IPS DF 6.9 (cell line): ENCODE measurements at places on chromosomes 12 and 14.

GRCh38 chr12:110280392-110280778, 662 bp upstream of the ATP2A2 start:
- no peaks in the 10 kb centered on the region for H3K27me3 ChIP-seq
- no peak for DNase-seq
- H3K27ac ChIP-seq = no peak overlapping the region
- H3K4me1 ChIP-seq = peaks cover 4% of the 10 kb centered on the region; the same call in 1 of the 2 replicates

- DNase-seq = no peak
- peaks cover 2% of the 10 kb centered on the region; the same call in 1 of the 2 replicates for H3K4me1 ChIP-seq
- H3K27ac ChIP-seq = no peak overlapping the region
- no peak overlapping the region for H3K4me3 ChIP-seq
- no peaks in the 10 kb centered on the region for H3K36me3 ChIP-seq
- no peaks in the 10 kb centered on the region for H3K27me3 ChIP-seq
These were observed 1.5 kb upstream of the ZFYVE26 start for GRCh38 chr14:67817750-67818438.

DNA sequence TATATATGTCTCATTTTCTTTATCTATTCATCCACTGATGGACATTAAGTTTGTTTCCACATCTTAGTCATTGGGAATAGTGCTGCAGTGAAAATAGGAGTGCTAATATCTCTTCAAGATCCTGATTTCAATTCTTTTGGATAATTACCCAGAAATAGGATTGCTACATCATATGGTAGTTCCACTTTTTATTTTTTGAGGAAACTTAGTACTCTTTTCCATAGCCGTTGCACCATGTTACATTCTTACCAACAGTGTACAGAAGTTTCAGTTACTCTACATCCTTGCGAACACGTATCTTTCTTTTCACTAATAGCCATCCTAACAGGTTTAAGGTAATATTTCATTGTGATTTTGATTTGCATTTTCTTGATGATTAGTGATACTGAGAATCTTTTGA, 29.8 kb downstream of the TESPA1 start:
- no peaks in the 10 kb centered on the region for H3K27me3 ChIP-seq
- H3K36me3 ChIP-seq = no peaks in the 10 kb centered on the region
- no peak overlapping the region for H3K27ac ChIP-seq
- DNase-seq = no peak
- H3K4me3 ChIP-seq = no peak overlapping the region

GRCh38 chr14:102882226-102882906, 40.1 kb upstream of the AMN start:
- H3K36me3 ChIP-seq = no peaks in the 10 kb centered on the region
- no peak overlapping the region for H3K27ac ChIP-seq
- H3K4me3 ChIP-seq = no peak overlapping the region
- no peak for DNase-seq
- no peaks in the 10 kb centered on the region for H3K27me3 ChIP-seq

DNA sequence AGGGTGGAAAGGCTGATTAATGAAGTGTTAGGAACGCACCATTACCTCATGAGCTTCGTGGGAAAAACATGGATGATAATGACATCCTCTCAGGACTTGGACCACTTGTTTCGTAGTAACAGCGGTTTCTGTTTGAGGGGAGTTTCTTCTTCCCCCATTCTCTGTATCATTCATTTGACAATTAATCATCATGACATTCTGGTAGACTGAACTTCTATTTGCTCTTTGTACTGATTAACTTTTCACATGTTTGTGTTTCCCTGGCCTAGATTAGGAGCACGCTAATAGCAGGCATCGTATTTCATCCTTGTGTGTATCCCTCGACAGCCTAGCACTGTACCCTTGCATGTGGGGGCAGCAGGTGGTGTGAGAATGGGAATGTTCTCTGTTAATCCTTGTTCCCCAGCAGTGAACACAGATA, 8.0 kb downstream of the LRRC74A start:
- DNase-seq = no peak
- no peaks in the 10 kb centered on the region for H3K36me3 ChIP-seq
- no peak overlapping the region for H3K4me3 ChIP-seq
- H3K27ac ChIP-seq = no peak overlapping the region
- H3K27me3 ChIP-seq = no peaks in the 10 kb centered on the region

GRCh38 chr14:35553808-35554207, 19.8 kb downstream of the INSM2 start:
- no peaks in the 10 kb centered on the region for H3K27me3 ChIP-seq
- no peak overlapping the region for H3K4me3 ChIP-seq
- no peaks in the 10 kb centered on the region for H3K36me3 ChIP-seq
- peaks cover 1% of the 10 kb centered on the region; the same call in 1 of the 2 replicates for H3K4me1 ChIP-seq
- no peak overlapping the region for H3K27ac ChIP-seq

GRCh38 chr14:37813732-37814131, 218.3 kb downstream of the TTC6 start:
- no peak overlapping the region for H3K4me3 ChIP-seq
- no peak for DNase-seq
- H3K27ac ChIP-seq = no peak overlapping the region
- H3K4me1 ChIP-seq = no peaks in the 10 kb centered on the region
- H3K36me3 ChIP-seq = no peaks in the 10 kb centered on the region
- no peaks in the 10 kb centered on the region for H3K27me3 ChIP-seq

DNA sequence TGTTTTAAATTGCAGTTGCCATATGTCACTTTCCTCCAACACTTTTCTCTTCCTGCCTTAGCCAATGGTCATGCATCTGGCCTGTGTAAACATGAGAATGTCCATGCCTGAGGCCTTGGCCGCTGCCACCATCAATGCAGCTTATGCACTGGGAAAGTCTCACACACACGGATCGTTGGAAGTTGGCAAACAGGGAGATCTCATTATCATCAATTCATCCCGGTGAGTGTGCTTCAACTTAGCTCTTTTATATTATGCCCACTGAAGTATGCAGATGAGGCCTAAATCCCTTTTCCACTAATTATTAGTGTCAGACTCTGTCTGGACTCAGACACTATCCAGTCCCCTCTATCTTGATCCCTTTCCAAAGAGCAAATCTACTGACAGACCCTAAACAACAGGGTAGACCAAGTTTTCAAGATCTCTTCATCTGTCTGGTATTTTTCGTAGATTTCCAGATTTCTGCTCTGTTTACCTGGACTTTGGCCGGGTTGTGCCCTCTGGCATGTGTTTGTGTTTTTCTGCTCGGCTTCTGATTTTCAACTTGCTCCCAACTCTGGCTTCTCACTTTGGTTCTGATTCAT, 23.2 kb downstream of the AMDHD1 start:
- H3K4me1 ChIP-seq = no peaks in the 10 kb centered on the region; the same call in 1 of the 2 replicates
- no peaks in the 10 kb centered on the region for H3K27me3 ChIP-seq
- H3K36me3 ChIP-seq = no peaks in the 10 kb centered on the region

DNA sequence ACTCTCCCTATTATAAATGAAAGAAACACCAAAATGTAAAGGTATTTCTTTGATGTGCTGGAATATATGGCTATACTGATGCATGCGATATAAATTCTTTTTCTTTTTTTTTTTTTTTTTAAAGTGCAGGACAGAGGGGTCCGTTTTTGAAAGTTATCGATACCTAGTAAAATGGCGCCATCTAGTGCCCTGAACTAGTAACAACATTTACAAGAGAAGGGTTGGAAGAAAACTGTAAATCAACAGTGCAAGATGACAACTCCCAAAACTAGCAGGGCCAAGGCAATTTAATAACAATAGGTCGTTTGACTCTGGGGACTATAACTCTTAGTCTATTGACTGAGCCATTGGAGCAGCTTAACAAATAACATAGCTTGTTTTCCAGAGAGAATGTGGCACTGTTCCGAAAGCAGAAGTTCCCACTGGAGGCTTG, 137.7 kb downstream of the SPTSSA start:
- H3K4me1 ChIP-seq = no peaks in the 10 kb centered on the region
- H3K36me3 ChIP-seq = no peaks in the 10 kb centered on the region

DNA sequence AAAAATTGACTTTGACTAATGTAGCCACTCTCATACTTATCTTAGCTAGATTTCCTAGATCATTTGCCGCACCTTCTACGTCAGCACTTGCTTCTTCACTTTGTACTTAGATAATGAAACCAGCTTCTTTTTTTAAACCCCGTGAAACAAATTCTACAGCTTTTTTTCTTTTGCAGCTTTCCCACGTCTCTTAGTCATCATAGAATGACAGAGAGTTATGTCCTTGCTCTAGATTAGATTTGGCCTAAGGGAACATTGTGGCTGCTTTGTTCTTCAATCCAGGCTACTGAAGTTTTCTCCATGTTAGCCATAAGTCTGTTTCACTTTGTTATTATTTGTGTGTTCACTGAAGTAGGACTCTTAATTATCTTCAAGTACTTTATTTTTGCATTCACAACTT, 94.9 kb downstream of the SLCO1A2 start:
- H3K4me1 ChIP-seq = no peaks in the 10 kb centered on the region; the same call in 1 of the 2 replicates
- H3K27me3 ChIP-seq = no peaks in the 10 kb centered on the region
- H3K4me3 ChIP-seq = no peak overlapping the region
- H3K27ac ChIP-seq = no peak overlapping the region
